Stimulated activated CD8-positive, alpha-beta memory T cell treated with anti-CD3 and anti-CD28 coated beads, Interleukin-4, amount 100 ng/mL, for 1 hour (primary cell): ENCODE measurements at places on chromosomes 7 and 10.

- no peak for DNase-seq
Measured at GRCh38 chr7:84916161-84916560, 270.7 kb downstream of the SEMA3D start.

GRCh38 chr7:152986376-152986775 is 226.8 kb downstream of the ACTR3B start:
- DNase-seq, result no peak

DNA sequence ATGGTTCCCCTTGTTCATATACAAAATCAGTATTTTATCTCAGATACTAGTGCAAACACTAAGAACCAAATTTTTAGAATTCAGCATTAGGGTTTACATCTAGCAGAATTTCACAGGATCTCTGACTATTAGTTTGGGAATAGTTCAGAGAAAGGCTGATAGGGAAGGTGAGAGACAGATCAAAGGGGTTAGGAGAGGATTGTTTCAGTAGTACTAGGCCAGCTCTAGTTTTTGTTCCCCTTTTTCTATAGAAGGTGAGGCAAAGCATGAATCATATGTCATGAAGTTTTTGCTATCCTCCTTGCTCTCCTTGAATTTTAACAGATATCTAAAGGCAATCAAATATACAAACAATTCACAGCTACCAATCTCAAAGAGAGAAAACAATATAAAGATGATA is 26.1 kb upstream of the CTNNA3 start:
- DNase-seq, result no peak

DNA sequence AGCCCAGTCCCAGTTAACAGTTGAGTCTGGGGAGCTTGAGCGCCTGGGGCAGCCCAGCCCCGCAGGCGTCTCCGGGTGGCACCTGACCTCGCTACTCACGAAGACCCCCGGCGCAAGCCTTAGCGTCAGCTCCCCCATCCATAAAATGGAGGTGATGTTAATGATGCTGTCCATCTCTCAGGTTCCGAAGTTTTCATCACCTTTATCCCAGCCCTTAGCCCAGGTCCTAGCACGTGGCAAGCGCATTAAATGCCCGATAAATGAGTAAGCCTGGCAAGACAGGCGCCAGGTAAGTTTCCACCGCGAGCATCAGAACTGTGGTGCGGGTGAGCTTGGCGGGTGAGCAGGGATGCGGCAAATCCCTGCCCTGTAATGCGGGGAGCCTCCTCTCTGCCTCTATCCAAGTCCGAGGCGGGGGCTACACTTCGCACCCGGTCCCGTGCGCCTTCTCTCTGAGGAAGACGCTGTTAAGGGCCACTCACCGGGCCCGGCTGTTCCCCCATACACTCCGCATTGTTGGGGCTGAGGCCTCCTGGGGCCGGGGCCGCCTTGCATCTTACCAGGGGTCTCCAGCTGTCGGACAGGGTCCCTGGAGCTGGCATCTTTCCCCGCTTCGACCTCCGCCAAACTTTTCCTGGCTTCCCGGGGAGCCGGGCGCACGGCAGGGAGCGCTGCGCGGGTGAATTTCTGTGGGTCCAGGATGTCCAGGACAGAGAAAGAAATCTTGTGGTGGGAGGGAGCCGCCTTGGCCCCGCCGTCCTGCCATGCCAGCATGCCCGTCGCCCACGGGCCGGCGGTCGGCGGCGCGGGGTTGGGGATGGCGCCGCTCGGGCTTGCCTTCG is 444 bp downstream of the NKX1-2 start:
- DNase-seq, result no peak

GRCh38 chr7:40629891-40630290 is 495.1 kb downstream of the SUGCT start:
- no peak for DNase-seq

GRCh38 chr10:18545621-18546305 is 105.6 kb downstream of the NSUN6 start:
- no peak for DNase-seq

DNA sequence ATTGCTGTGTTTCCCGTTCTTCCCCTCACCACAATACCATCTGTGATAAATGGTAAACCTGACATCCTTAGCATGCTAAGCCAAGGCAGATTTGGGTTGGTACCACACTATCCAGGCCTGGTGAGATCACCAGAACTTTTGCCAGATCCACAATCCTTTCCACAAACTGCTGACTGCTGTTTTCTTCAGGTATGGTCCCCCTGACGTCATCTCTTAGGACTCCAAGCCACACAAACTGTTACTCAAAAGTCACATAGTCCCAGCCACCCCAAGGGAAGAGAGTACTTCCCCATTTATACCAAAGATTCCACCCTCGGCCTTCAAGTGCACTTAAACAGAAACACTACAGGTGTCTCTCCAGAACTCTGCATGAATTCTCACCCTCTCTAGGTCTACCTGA is 34.8 kb downstream of the SLC25A13 start:
- DNase-seq, result no peak

GRCh38 chr7:112056409-112056808 is 149.8 kb downstream of the DOCK4 start:
- no peak for DNase-seq

DNA sequence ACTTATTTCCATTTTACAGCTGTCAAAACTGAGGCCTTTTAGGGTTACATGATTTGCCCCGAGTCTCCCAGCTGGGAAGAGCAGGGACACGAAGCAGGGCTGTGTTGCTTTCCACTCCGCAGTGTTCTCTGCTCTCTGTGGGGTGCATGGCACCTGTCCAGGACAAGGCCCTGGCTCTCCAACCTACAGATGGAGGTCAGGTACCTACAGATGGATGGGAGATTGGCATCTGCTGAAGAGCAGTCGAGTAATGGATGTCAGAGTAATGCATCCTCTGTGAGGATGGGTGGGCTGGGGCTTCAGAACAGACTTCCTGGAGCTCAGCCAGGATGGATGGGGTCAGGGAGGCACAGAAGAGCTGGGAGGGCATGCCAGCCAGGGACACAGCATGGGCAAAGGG is 85.0 kb downstream of the EMX2 start:
- DNase-seq, result no peak

- DNase-seq, result no peak
Measured at GRCh38 chr10:45265996-45266395, 49.4 kb downstream of the OR13A1 start.

DNA sequence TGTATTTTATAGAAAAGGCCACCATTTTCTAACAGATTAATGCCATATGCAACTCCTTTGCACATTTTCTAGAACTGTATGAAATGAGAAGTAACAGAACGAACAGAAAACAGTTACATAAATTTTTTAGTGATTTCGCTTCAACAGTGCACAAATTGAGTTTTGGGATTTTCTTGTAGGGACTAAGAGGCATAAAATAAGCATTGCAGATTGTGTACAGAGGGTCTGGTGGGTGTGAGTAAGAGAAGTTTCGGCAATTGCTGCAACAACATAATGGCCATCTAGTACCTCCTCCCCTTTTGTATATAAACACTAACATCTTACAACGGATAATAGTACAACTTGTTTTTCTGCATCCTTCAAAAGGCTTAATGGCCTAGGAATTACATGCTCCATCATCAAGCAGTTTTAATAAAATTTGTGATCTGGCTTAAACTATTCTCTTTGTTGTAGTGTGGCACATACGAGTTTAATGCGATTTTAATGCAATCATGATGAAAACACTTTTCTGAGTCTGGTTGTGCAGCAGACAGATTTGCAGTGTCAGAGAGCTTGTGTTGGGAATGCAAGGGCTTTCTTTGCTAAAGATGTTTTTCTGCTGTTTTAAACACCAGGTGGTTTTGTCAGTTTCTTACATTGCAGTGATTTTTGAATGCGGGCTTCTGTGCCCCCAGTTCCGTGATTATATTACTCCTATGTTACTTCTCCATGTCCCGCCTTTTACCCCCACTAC is 2.9 kb downstream of the GLCCI1 start:
- DNase-seq, result no peak

DNA sequence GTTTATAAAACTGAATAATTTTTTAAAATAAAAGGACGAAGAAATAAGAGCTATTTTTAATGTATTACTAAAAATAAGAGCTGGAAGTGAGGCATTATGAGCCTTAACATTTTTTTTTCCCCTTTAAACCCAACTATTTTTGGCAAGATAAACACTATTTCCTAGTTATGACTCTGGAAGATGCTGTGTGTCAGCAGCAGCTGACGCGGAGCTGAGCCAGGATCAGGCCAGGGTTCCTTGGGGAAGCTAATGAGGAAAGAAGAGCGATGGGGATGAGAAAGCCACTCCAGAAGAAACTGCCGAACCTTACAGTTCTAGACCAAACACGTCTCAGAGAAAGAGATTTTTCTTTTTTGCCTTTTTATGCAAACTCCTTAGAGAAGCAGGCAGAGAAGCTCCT is 85.9 kb downstream of the USP6NL start:
- DNase-seq, result no peak

DNA sequence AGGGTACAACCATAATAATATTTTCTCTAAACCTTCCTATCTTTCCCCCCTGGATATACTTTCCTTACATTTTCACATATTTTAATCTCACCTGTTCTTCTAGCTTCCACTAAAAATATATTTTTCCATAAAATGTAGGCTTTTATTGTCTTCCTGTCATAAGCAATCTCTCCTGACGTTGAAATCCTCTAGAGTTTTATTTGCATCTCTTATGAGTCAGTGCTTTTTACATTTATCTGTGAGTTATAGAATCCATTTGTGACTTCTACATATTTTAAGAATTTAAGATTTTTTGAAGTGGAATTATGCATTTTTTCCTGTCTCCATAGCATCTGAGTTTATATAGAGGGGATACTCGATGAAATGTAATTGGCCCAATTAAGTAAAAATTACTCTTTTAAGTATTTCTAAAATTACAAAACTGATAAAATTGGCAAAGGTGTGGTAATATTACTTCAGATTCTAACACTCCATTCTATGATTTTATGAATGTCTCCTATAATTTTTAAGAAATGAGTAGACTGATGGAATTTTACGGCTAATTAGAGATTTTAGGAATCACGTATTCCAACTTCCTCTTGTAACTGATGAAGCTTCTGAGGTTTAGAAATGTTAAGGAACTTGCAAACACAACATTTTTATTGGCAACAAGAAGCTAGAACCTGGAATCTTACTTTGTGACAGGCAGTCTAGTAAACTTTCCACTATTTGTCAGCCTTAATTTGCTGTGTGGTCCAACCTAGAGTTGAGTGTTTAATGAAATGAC is 422.9 kb upstream of the SEMA3A start:
- no peak for DNase-seq

- no peak for DNase-seq
Measured at GRCh38 chr7:22074897-22075296, 129.2 kb upstream of the CDCA7L start.

DNA sequence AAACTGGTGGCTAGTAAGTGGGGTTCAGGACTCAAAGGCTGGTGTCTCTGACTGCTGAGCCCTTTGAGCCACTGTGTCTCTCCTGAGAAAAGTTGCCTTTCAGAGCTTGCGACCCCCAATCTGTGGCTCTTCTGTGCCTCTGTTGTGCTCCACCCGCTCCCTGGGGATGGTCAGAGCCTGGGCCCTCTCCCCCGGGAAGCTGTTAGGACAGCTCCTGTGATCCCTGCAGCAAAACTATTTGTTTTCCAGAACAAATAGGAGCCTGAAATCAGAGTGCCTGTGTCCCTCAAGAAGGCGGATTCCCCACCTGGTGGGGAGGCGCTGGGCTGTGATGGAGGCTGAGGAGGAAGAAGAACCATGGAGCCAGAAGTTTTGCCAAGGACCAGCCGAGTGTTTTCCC is 56.4 kb upstream of the MXI1 start:
- DNase-seq, result no peak

- DNase-seq, result no peak
Measured at GRCh38 chr7:102814025-102814471, 65.2 kb downstream of the FAM185A start.

GRCh38 chr10:103661198-103661950 is 167.9 kb downstream of the NEURL1 start:
- DNase-seq, result no peak

- DNase-seq, result no peak
Measured at GRCh38 chr7:114548081-114548980, 133.7 kb downstream of the FOXP2 start.

DNA sequence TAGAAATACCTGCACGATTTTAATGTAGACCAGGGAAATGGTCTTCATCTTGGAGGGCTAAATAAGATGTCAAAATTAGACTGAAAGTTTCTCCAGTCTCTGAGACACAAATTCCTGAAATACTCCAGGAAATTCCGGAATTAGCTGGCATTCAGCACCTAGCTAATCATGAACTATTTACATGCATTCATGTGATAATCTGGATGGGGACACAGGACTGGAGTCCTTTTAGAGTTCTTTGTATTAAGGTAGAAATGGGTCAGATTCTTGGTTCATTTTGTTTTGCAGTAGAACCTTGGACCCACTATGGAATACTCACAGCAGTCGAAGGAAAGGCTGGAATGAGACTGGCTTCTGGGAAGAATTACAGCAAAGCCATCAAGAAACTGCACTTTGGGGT is 65.3 kb upstream of the MDFIC start:
- DNase-seq, result no peak
